Activated CD4-positive, alpha-beta memory T cell treated with anti-CD3 and anti-CD28 coated beads, Interleukin-2, amount 10 ng/mL, durations not matched to agents 7 days and 5 days (primary cell): ENCODE measurements at places on chromosomes 11 and 22.

DNA sequence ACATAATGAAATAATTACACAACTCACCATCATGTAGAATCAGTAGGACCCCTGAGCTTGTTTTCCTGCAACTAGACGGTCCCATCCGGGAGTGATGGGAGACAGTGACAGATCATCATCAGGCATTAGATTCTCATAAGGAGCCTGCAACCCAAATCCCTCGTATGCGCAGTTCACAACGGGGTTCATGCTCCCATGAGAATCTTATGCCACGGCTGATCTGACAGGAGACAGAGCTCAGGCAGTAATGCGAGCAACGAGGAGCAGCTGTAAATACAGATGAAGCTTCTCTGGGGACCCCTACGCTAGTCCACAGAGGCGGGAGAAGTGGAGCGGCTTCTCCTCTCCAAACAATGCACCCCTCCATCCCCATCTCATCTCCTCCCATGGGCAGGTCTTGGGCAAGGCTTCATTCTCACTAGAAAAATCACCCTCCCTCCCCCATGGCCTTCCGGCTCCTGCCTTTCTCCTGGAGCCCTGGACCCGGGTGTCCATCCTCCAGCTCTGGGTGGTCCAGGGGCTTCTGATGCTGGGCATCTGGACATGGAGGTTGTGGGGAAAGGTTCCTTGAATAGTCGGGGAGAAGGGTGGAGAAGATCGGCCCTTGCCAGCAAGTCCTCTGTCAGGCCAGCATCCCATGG lies 16.2 kb upstream of the RAC2 start:
- no peak for DNase-seq

- DNase-seq = no peak
These were observed 3.6 kb upstream of the ARAP1 start for GRCh38 chr11:72755713-72756285.

DNA sequence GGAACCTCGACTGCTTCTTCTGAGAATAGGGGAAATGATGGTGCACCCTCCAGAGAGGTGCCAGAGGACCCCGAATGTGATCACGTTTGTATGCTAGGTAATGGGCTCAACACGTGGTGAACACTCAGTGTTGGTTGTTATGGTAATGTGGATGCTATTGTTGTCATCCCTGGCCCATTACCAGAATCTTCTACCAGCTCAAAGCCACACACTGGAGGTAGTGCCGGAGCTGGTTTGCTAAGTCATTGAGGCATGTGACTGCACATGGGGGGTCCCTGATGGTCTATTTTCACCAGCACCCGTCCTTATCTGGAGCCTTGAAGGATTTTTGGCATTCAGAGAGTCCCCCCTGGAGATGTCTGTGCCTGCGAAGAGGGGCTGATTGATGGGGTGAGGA lies 119.1 kb upstream of the CD82 start:
- no peak for DNase-seq

- no peak for DNase-seq
These were observed 23.3 kb downstream of the ETS1 start for GRCh38 chr11:128563942-128564641.

- DNase-seq = peak; percentile 72
These were observed at the start of gene CTSF for GRCh38 chr11:66568124-66568916. Gene CTSF (minus strand): TSS chr11:66568606. CDS start chr11:66568486, 120 bp downstream.

DNA sequence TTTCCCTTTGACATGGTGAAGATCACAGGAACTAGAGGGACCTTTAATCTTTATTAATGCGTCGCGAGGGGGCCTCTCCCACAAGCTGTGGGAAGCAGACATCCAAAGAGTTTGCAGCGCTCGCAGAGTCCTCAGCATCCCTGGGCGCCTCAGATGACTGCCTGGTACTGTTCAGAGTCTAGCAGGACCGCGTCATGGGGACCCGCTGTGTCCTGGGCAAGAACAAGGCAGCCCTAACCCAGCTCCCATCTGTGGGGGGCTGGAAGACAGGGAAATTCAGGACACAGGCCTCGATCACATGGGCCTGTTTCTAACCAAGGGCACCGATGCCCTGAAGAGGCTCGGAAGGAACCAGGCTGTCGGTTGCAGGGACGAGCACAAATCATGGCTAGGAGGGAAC lies 40.0 kb downstream of the CACNG2 start:
- DNase-seq = no peak

DNA sequence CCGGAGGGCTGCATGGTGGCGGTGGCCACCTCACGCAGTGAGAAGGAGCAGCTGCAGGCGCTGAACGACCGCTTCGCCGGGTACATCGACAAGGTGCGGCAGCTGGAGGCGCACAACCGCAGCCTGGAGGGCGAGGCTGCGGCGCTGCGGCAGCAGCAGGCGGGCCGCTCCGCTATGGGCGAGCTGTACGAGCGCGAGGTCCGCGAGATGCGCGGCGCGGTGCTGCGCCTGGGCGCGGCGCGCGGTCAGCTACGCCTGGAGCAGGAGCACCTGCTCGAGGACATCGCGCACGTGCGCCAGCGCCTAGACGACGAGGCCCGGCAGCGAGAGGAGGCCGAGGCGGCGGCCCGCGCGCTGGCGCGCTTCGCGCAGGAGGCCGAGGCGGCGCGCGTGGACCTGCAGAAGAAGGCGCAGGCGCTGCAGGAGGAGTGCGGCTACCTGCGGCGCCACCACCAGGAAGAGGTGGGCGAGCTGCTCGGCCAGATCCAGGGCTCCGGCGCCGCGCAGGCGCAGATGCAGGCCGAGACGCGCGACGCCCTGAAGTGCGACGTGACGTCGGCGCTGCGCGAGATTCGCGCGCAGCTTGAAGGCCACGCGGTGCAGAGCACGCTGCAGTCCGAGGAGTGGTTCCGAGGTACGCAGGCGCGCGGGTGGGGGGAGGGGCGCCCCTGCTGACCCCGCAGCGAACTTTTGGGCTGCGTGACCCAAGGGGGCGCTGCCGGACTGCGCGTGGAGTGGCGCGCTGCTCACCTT lies 670 bp downstream of the NEFH start:
- DNase-seq = peak; percentile 64
